ENCODE measurements at places on chromosomes 5 and 9.

DNA sequence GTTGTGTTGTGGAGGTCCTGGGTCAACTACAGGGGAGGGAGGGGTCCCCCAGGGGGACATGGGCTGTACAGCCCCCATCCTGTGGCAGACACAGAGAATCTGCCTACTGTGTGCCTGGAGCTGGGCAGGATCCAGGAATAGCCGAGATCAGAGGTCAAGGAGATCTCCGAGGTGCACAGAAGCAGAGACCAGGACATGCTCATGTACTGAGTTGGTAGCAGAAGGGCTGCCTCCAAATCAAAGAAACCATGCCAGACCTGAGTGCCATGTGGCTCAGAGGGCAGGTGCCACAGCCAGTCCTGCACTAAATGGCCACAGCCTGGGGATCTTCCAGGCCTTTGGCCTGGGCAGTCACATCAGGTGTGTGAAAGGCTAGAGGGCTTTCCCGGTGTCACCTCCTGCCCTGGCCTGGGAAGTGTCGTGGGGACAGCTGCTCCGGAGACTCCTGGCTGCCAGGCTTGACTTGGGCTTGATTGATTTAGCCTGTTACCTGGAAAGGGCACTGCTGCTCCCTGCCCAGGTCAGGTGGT is 27.8 kb downstream of the GSN start:
- DNase-seq, result no peak

GRCh38 chr5:115349001-115349817 is 52.8 kb upstream of the CCDC112 start:
- DNase-seq, result no peak

GRCh38 chr5:122362361-122362760 is 50.3 kb downstream of the SNCAIP start:
- DNase-seq, result no peak

- no peak for DNase-seq
Measured at GRCh38 chr9:28134446-28134976, 561.2 kb upstream of the C9orf72 start.

- DNase-seq, result peak; percentile 8
Measured at GRCh38 chr9:69054989-69055388, 19.4 kb downstream of the FXN start.

- no peak for DNase-seq
Measured at GRCh38 chr5:177546258-177546741, 8.1 kb downstream of the FAM193B start.

DNA sequence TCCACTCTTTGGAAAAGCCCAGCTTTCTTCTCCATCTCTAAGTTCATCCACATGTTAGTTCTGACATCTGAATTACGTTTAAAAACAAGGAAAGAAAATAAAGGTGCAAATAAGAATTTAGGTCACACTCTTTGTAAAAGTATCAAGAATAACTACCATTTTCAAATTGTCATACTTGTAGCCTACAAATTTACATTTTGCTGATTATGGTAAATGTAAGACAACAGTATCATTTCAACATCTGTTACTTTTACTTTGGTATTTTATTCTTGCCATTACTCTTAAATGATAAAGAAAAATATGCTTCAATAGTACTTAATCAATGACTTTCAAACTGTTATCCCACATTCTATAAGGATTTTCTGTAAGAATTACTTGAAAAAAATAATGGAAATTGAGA is 9.8 kb upstream of the PURA start:
- no peak for DNase-seq

DNA sequence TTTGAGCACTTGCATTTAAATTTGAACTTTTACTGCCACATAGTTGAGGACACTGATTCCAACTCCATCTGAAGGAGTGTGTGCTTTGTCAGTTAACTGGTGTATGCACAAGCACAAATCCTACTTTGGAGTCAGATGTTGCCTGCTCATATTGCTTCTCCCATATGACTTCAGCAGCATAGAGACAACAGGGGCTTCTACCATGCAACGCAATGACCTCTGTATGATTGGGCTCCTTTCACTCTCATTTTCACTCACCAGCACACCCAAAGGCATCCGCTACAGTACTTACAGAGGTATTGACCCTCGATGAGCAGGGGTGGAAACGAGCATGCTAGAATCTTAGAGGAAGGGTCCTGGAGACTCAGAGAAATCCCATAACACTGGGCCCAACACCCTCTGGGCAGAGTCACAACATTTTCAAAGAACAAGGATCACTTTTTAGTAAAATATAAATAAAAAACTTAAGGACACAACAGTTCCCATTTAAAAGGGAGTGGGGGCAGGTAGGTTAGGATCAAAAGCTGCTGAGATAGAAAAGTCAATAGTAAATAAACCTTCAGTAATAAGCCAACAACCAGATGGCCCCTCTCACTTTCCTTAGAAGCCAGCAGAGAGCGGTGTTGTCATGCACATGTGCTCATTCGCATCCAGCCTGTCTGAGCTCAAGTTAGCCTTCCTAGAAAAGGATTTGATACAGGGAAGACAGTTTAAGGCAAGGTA is 203.8 kb downstream of the SNCAIP start:
- no peak for DNase-seq

DNA sequence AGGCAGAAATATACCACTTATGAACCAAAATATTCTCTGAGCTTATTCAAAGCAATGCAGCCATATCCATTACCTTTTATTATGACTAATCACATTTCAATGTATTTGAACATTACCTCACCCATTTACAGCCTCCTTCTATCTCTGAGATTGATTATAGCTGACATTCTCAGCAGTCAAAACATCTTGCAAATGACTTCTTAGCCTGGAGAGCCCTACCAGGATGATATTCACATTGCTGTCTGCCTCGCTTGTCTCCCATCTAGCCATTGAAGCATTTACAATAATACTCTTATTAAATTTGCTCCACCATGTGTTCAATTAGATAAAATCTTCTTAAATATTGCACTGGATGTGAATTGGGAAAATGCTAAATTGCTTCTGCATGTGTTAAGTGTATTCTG is 1879.9 kb upstream of the ACO1 start:
- no peak for DNase-seq

- no peak for DNase-seq
Measured at GRCh38 chr5:159947708-159948358, 31.6 kb downstream of the ADRA1B start.

- DNase-seq, result no peak
Measured at GRCh38 chr9:32350682-32351081, 33.8 kb upstream of the ACO1 start.

- peak; percentile 28 for DNase-seq
Measured at GRCh38 chr5:139294374-139295165, 1.0 kb downstream of the MATR3 start.

DNA sequence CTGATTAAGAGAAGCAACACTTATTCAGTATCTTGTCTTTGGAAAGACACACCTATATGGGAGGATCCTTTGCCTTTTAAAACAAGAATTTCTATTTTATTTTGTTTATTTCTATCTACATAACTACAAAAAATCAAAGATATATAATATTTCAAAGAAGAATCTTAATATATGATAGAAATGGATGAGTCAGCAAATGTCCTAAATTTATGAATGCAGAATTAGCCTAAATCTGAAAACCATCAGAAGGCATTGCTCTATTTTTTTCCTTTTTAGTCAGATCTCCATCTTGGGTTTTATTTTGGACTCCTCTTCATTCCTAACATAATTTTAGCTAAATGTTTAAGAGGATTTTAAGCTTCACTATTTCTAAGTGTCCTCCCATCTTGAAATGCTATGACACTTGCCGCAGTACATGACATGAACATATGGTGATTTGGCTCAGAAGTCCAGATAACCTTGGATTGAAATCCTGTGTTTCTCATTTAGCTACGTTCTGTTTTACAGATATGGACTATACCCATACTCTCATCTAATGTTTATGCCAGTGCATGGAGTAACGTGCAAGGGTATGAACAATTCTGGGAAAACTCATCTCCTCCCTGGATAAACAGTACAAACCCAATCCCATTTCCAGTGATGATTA is 1322.8 kb upstream of the DMAC1 start:
- no peak for DNase-seq

DNA sequence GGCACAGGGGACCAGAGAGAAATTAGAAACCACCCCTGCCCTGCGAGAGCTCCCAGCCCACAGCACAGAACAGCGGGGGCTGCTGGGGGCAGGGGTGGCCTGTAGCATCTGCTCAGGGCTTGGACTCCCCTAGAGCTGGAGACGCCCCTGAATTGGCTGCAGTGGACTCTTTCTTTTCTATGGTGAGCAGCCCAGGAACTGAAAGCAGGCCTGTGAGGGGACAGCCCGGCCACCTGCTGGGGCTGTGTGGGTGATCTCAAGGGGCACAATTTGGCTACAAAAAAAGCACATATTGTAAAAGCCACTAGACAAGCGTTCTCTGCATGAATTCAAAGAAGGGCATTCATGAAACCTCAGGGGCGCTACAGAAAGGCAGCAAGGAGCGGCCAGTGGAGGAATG is 57.5 kb upstream of the ICE1 start:
- no peak for DNase-seq

GRCh38 chr5:76733049-76733417 is 17.1 kb downstream of the F2R start:
- no peak for DNase-seq

DNA sequence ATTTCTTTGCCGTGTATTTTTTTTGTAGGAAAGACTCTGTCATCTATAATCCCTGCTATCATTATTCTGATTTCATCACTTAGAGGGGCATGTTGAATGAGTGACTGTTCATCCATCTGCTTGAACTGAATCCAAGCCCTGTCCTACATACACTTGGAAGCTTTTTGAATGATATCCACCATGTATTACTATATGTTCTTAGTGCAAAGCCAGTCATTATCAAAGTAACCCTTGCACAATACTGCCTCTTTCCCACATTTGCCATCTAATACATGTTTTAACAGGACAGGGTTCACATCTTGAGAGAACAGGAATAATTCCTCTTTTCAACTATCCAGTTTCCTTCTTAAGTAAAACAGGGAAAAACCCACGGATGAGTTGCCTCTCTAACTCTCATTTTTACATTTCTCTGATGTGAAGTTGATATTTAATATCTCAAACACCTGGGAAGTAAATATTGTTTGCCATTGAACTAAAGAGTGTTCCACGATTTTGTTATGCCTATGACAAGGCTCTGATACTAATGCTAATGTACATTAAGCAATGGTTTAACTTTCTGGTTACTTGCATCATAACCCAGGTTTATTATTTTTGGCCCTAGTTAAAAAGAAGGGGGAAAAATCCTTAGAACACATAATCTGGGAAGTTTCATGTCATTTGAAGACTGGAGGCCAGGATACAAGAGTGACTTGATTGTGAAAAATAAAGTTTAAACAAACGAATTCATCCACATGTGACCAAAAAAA is 103.7 kb upstream of the TARS1 start:
- no peak for DNase-seq

- DNase-seq, result no peak
Measured at GRCh38 chr9:119004618-119004990, 364.6 kb downstream of the BRINP1 start.

GRCh38 chr5:172559004-172559932 is 81.8 kb upstream of the NEURL1B start:
- peak; percentile 4 for DNase-seq

GRCh38 chr5:29769474-29769873 is 1424.0 kb upstream of the CDH6 start:
- no peak for DNase-seq

DNA sequence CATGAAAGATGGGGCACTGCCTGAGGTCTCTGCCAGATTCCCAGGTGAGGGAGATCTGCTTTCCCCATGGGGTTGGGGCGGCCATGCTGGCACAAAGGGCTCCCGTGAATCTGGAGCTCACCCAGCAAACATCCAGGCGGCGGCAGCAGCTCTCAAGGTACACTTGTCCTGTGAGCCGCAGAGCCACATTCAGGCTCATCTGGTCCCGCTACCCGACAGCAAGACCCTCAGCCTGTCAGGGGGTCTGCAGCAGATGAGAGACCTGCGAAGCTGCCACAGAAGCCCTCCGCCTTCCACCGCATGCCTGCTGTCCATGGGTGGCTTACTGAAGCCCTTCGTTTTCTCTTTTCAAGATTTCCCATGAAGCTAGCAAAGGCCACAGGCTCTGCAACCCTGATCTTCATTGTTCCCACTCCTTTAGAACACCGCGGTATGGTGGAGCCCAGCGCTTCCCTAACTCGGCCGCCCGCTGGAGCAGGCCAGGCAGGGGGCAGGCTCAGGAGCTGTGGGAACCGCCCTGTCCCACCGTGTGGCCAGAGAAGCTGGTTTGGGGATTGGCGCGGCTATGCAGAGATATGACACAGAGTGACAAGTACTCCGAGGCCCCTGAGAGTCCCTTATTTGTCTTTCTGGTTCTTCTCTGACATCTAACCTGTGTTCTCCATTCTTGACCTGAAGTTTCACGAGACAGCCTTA is 8.8 kb downstream of the LRRC14B start:
- no peak for DNase-seq

GRCh38 chr9:115556432-115556831 is 438.5 kb upstream of the TNC start:
- DNase-seq, result no peak

- DNase-seq, result no peak
Measured at GRCh38 chr5:135129307-135129706, 95.3 kb upstream of the PITX1 start.

- DNase-seq, result no peak
Measured at GRCh38 chr9:18555105-18555883, 81.3 kb downstream of the ADAMTSL1 start.

DNA sequence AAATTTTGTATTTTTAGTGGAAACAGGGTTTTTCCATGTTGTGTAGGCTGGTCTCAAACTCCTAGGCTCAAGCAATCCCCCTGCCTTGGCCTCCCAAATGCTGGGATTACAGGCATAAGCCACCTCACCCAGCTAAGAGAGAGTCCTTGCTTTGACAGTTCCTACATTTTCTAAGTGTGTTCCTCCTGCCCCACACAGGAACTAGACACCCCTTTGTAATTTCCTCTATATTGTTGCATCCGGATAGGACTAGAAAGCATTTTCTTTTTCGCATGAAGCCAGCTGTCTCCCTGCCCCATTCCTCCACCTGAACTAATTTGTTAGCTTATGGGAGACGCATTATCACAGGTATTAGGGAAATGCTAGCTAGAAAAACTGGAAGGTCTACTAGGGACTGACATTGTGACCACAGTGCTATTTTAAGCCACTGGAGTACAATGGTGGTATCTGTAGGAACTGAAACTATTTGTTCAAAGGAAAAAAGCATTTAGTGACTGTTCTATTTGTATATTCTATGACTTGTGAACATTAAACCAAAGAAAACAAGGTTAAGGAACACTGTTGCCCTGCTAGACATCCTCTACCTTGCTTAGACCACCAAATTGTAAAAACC is 214.1 kb downstream of the SMARCA2 start:
- DNase-seq, result no peak

- no peak for DNase-seq
Measured at GRCh38 chr5:72615061-72615460, 107.9 kb upstream of the ZNF366 start.

GRCh38 chr5:127875235-127876021 is 172.2 kb downstream of the CCDC192 start:
- DNase-seq, result peak; percentile 61

Measured in DMS79 (cell line).